LoVo (cell line): ENCODE measurements at places on chromosomes 3 and 15.
A peak's percentile ranks its signal among the peaks of the same experiment; 100 is the strongest.

GRCh38 chr15:46242935-46243334, 608.1 kb downstream of the SQOR start:
- no peak for DNase-seq

DNA sequence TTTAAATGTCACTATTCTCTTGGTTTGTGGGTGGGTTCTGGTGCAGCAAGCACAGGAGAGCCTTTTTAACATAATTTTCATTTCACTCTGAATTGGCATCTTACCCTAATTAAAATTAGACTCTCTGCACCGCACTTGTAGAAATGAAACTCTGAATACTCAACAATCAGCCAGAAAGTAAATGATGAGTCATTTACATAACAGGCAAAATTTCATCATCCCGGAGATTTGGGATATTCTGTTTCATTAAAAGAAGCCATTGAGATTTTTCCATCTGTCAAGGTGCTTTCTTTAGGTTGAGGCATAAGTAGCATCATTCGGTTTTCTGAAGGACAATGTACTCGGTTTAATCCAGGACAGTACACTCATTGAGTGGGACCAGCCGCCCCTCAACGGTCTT, 111.0 kb downstream of the RFTN1 start:
- DNase-seq, result no peak

DNA sequence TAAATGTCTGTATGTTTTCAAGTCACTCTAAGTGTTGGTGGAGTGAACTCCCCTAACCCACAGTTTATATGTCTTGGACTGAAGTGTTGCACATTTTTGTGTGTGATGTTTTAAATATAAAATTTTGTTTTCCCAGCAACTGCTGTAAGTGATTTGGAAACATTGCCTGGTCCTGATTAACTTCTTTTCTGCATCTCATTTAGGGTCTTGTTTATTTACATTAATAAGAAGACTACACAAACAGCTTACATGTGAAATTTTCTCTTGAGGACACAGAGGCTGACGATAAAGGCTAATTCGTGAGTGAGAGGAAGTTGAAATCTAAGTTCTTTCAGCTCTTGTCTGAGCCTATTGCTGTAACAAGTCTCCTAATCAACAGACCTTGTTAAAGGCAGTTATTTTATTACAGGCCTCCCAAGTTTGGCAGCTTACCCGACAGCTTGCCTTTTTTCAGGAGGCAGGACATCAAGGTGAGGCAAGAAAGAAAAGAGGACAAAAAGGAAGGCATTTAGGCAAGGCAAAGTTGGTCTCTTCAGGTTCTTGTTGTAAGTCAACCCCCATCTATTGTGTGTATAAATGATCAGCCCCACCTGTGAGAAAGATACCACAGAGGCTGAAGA, 177.7 kb upstream of the NR2E3 start:
- no peak for DNase-seq

DNA sequence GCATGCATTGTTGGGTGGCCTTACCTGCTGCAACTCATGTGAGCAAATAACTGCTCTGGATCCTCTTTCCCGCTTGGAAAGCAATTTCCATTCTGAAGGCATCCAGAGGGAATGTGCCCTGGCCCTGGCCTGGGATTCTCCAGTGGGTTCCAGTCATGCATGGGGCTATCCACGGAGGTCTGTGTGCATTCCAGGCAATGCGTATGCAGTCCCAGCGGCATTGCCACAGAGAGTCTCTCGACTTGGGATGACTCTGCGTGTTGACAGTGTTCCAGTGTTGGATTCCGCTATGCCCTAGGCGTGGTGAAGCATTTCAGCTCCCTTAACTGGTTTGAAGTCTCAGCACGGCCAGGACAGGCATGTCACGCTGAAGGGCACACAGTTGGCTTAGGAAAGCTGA, 113.9 kb downstream of the SNRPN start:
- DNase-seq, result no peak

DNA sequence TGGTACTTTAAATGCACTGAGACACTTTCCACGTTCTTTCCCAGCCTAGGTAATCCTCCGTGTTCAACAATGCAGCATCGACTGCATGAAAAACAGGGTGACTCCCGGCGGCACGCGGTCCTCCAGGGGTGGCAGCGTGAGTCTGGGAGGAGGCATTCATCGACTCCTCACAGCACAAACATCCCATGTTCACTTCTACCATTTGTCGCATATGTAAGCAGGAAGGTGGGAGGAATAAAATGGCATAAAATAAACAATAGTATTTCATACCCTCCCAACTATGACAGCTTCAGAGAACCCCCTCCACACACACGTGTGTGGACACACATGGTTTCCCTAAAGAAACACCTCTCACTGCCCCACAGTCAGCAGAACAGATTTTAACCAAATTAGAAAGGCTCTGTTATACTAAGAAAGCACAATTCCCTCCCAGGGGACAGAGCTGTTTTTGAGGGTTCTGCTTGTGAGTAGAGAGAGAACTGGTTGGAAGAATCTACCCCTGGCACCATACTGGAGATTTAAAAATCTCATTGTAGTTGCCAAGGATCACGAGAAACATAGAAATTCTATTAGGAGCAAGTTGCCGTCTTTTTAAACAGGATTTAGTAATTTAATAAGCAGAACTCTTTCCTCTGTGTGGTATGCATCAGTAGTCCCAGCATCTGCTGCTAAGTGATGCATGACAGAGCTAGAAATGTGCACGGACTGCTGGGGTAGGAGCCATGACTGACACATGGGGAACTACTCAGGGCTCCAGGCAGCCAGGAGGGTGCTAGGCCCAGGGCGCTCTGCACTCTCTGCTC, 6.0 kb downstream of the FAM43A start:
- no peak for DNase-seq

GRCh38 chr3:126033765-126034164, 50.2 kb downstream of the SLC41A3 start:
- DNase-seq, result no peak

DNA sequence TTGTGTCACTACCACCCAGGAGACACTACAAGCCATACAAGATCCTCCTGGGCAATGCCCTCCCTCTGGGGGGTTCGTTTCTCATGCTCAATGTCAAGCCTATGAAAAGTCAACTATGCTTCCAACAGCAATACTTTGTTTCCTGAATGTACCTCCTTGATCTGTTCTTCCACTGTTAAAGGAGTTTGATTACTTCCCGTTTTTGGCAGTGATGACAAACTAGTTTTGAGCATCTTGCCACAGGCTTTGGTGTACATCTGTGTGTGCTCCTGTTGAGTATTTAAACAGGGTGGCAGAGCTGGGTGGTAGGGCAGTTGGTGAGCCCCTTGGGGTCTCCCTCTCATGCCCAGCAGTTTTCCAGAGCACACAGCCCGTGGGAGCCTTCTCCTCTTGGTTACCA, 81.4 kb downstream of the IL12A start:
- DNase-seq, result no peak

DNA sequence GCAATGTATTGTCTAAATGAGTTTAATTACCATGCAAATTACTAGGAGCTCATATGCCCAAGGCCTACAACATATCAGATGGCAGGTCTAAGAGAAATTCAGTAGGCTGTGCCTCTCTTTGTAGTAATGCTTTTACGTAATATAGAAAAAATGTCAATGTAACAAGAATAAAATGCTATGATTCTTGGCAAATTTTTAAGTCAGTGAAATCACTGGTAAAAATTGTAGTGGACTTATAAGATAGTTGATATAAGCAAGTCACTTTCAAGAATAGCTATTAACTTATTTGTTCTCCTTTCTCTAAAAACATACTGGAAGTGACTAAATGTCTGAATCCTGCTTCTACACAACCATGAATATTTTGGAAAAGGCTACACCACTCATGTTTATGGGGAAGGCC, 707.8 kb downstream of the TUSC7 start:
- no peak for DNase-seq

DNA sequence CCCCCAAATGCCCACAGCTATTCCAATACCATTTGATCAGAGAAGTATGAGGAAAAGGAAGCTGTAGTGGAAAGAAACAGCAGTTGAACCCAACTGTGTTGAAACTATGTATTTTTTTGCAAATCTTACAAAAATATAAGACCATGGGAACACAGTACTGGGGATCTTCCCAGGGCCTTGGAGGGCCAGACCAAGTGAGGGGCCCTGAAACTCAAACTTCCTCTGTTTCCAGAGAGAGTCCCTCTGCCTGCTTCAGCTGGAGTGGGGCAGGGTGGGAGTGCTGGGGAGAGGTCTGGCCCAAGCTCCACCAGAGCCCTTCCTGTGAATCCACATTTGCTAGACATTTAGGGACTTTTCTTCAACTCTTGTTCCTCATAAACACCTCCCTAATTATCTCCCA, 263.9 kb downstream of the CHST2 start:
- DNase-seq, result no peak

- DNase-seq, result peak; percentile 17
Observed at GRCh38 chr3:193029800-193030199, 112.1 kb upstream of the MB21D2 start.

- DNase-seq, result no peak
Observed at GRCh38 chr15:63023351-63023945, 19.1 kb upstream of the TPM1 start.

DNA sequence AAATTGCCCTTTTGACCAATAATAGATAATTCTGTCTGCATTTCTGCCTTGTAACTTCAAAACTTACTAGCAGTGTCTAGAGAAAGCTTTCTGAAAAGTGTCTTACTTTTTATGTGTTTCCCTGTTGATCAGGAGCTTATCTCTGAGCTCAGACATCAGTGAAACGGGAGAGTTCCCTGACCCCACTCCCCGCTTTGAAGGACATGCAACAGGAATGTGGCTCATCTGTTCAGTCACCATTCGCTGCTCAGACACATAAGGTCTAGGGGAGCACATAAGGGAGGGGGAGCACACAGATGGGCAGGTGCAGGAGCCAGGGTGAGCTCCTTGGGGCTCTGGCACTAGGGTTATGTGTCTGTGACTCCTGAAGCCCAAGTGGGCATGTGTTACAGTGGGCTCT, 205.0 kb downstream of the FEZF2 start:
- no peak for DNase-seq

DNA sequence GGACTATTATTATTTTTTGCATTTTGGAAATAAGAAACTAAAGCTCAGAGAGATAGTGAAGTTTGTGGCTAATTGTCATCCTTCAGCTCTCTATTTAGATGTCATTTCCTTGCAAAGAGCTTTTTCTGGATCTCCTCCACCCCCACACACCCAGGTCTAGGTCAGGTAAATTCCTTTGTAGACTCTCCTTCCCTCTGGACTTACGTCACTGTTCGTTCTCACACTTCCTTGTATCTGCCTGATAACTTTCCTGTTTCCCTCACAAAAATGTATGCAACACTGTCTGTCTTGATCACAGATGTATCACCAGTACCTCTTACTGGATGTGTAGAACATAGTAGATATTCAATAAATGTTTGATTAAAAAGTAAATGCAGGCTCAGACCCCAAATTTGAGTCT, 6.1 kb upstream of the MB21D2 start:
- DNase-seq, result peak; percentile 52

- no peak for DNase-seq
Observed at GRCh38 chr3:63661242-63661641, 8.8 kb downstream of the SNTN start.

- no peak for DNase-seq
Observed at GRCh38 chr3:52119099-52119498, 35.1 kb downstream of the POC1A start.

GRCh38 chr15:31340047-31340446, 13.4 kb downstream of the KLF13 start:
- DNase-seq, result no peak

GRCh38 chr15:73758461-73758860, 5.3 kb upstream of the INSYN1 start:
- DNase-seq, result no peak
